ENCODE measurements at places on chromosomes 4 and X.

DNA sequence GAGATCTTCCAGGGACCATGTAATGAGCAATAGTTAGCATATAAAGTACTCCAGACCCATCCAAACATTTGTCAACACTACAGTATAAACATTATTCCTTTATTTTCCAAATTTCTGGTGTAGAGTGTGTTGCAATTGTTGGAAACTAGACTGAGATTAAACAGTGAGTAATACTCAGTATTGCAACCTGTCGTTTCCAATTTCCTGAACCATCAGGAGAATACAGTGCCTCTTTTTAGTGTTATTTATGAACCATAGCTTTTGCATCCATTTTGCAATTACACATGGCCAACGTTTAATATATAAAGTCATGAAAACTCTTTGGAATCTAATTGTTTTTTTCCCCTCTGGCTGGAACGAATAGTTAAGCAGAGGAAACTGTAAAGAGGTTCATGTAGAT, 58.3 kb upstream of the DHRSX start:
- DNase-seq: no peak
- H3K27ac ChIP-seq: no peak overlapping the region
- H3K27me3 ChIP-seq: peaks cover 17% of the 10 kb centered on the region
- H3K4me1 ChIP-seq: no peaks in the 10 kb centered on the region
- H3K4me3 ChIP-seq: no peak overlapping the region

- no peak overlapping the region for H3K27ac ChIP-seq
- peaks cover 16% of the 10 kb centered on the region for H3K4me1 ChIP-seq
- DNase-seq: no peak
- H3K4me3 ChIP-seq: no peak overlapping the region
These were observed 244.3 kb downstream of the CBR4 start for GRCh38 chr4:168765726-168766125.

DNA sequence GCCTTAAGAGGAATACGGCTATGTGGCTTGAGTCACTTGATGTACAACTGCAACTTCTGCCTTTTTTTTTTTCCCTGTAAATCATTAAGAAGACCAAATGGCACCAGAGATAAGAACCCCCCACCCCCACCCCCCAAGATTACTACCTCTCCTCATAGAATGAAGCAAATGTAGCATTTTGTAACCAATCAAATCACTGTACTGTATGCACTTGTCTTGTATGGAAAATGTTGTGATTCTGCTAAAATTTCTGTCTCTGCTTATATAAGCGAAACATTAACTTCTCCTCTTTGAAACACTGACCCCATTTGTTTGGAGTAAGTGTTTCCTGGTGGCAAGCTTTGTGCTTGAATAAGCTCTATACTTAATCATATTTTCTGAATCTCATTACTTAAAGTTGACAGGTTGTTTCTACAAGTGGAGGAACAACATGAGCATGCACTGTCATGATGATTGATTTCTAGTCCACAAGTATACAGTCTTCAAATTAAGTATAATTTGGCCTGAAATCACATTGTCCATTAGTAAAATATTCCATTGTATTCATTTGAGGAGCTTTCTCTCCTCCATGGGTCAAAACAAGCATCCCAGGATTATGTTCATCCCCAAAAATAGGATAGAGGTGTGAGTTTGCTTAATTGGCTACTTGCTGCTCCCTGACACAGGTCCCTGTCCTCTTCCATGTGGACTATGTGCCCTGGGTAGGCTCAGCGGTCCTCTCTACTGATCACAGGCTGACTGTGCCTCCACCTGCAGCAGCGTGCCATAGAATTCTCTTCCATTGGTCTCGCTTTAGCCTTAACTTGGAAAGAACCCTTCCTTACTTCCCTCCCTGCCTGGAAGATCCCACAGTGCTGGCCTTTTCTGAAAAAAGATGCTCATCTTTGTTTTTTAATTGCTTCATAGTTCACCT, 104.0 kb upstream of the BMP2K start:
- H3K27ac ChIP-seq: peak overlapping the region; percentile 46
- H3K36me3 ChIP-seq: no peaks in the 10 kb centered on the region
- H3K4me1 ChIP-seq: no peaks in the 10 kb centered on the region
- DNase-seq: no peak
- H3K27me3 ChIP-seq: peaks cover 4% of the 10 kb centered on the region

DNA sequence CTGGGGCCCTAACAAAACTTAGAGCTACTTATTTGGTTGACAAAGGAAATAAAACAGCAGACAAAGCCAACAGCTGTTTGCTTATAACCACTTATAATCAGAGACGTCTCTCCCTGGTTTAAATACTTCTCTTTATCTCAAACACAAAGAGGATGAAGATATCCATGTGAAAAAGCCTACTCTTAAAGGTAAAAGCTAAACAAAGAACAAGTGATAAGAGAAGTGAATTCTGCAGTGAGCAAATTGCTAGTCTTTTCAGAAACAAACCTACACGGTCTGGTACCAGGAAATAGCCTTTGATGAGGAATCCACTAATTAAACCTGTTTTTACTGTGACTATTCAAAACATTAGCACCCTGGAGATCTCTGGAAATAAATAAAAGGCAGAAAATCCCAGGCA, 46.7 kb downstream of the GRIA3 start:
- H3K36me3 ChIP-seq: no peaks in the 10 kb centered on the region
- DNase-seq: no peak
- H3K4me1 ChIP-seq: no peaks in the 10 kb centered on the region
- no peak overlapping the region for H3K27ac ChIP-seq
- H3K27me3 ChIP-seq: no peaks in the 10 kb centered on the region
- H3K4me3 ChIP-seq: no peak overlapping the region

DNA sequence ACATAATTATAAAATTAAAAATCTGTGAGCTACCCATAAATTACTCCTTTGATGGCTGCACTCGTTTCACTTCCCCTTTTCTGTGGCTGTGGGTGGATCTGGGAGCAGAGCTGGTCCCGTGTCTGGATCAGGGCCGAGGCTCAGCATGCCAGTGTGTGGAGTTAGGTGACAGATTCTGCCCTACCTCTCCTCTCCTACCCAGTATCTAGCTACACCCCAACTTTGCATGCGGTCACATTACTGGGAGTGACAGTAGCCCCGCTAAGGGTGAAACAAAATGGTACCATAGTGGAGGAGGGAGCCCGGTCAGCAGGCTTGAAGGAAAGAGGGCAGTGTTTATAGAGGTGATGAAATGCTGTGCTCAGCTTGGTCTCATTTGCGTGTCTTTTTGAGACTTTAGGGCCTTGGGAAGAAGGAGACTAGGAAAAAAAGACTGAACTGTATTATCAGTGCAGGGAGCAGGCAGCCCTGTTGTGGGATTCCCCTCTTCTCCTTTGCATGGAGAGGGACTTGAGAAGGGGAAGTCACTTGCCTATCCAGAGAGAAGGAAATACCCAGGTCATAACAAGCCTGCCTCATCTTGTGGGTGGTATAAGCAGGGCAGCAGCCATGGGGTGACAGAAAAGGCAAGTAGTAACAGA, 48.4 kb downstream of the ARHGAP10 start:
- H3K27me3 ChIP-seq: no peaks in the 10 kb centered on the region
- no peak overlapping the region for H3K27ac ChIP-seq
- DNase-seq: no peak
- peaks cover 15% of the 10 kb centered on the region for H3K4me1 ChIP-seq
- H3K36me3 ChIP-seq: peaks cover 3% of the 10 kb centered on the region

Measured in type B pancreatic cell (in vitro differentiated cells).